ENCODE measurements at places on chromosomes 6 and 20.

GRCh38 chr6:136866872-136867416, 44.6 kb downstream of the PEX7 start:
- no peak for DNase-seq

- no peak for DNase-seq
Measured at GRCh38 chr20:64113796-64114355, 6.5 kb upstream of the NPBWR2 start.

GRCh38 chr20:53736757-53737395, 143.2 kb upstream of the ZNF217 start:
- no peak for DNase-seq

DNA sequence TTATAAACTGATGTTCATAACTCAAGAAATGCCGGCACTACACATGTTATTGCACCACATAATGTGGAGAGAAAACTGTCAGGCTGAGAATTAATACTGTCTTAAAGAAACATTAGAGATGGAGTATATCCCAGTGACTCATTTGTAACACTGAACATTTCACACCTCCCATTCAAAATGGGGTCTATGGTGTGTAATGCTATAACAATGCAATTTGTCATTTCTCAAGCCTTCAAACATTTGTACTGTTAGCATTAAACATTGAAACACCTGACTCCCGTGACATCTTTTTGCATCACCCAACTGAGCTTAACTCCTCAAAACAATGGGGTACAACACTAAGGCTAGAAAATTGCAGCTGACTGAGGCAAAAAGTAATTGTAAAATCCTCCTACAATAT, 151.7 kb downstream of the DST start:
- no peak for DNase-seq

GRCh38 chr6:150336299-150336698, 32.5 kb upstream of the IYD start:
- DNase-seq: no peak

GRCh38 chr6:157063176-157063905, 260.0 kb downstream of the TMEM242 start:
- no peak for DNase-seq

GRCh38 chr6:113755449-113756289, 101.5 kb upstream of the MARCKS start:
- no peak for DNase-seq

- no peak for DNase-seq
Measured at GRCh38 chr6:89862273-89862672, 32.0 kb upstream of the GJA10 start.

All from C1 segment of cervical spinal cord (tissue), 14 donors.